ENCODE measurements at places on chromosomes 2 and 18.

DNA sequence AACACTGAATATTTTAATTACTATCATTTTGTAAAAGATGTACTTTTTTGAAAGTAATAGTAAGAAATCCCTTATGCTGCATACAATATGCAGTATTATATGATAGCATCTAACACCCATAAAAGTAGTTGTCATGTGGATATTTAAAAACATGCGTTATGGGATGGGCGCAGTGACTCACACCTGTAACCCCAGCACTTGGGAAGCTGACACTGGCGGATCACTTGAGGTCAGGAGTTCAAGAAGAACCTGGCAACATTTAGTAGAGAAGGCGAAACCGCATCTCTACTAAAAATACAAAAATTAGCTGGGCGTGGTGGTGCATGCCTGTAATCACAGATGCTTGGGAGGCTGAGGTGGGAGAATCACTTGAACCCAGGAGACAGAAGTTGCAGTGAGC, 88.9 kb downstream of the FEZ2 start:
- no peak for DNase-seq

DNA sequence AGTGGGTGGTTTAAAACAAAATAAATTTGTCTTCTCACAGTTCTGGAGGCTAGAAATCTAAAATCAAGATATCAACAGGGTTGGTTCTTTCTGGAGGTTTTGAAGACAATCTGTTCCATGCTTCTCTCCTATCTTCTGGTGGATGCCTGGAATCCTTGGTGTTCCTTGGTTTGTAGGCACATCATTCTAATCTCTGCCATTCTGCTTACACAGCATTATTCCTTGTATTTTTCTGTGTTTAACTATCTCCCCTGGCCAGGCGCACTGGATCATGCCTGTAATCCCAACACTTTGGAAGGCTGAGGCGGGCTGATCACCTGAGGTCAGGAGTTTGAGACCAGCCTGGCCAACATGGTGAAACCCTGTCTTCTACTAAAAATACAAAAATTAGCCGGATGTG, 108.1 kb downstream of the ZRANB3 start:
- no peak for DNase-seq

DNA sequence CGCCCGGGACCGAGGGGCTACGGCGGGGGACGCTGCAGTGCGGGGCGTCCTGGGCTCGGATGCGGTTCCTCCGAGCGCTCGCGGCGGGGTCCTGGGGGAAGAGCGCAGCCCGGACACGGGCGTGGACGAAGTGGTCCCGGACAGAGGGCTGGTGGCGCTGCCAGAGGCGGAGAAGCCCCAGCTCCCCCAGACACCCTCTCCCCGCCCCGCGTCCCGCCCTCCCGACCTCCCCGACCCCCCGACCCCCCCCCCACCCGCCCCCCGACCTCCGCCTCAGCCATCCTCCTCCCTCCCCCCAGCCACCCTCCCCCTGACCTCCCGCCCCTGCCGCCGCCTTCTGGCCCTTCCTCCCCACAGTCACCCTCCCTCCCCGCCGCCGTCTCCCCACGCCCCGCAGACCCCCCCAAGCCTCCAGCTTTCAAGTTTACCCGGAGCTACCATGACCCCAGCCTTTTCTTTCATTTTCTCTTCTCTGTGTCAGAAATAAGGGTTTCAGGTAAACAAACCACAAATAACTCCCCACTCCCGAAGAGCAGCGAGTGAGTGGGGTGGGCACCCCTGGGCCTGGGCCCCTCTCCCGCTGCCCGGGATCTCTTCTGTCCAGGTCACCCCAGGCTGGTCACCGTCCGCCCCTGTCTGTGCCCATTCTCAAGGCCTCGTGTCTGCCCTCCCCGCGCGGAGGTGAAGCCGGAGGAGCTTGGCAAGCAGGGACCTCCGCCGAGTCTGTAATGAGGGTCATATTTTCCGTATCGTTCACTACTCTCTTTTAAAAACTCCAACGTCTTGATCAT, 5.1 kb downstream of the NFATC1 start:
- DNase-seq: no peak

- no peak for DNase-seq
These were observed 97.2 kb upstream of the GPR45 start for GRCh38 chr2:105144152-105144940.

DNA sequence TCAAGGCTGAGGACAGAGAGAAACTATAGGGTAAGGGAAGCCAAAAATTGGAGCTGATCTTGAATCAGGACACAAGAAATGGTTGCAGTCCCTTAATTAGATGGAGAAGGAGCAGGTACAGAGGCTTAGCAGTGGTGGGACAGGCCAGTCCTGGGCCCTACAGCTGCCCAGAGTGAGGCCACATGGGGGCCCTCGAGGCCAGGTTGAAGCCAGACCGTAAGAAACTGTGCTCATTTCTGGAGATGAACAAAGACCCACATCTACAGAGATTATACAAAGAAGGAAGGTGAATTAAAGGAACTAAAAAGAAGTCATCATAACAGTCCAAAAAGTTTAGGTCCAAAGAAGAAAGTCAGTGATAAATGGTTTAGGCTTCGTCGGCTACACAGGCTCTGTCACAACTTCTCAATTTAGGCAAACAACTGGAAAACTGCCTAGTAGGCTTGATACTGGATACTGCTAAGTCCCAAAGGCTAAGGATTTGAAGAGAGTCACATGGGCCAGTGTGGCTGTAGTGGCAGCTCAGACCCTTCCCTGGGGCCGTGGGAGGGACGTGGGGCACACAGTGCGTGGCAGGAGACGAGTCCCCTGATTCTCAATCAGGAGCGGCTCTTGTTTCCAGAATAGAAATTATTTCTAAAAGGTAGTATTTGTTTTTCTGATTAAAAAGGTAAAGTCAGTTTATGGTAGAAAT, 50.4 kb upstream of the CNGA3 start:
- no peak for DNase-seq

- no peak for DNase-seq
These were observed 58.6 kb downstream of the MMADHC start for GRCh38 chr2:149528983-149529382.

DNA sequence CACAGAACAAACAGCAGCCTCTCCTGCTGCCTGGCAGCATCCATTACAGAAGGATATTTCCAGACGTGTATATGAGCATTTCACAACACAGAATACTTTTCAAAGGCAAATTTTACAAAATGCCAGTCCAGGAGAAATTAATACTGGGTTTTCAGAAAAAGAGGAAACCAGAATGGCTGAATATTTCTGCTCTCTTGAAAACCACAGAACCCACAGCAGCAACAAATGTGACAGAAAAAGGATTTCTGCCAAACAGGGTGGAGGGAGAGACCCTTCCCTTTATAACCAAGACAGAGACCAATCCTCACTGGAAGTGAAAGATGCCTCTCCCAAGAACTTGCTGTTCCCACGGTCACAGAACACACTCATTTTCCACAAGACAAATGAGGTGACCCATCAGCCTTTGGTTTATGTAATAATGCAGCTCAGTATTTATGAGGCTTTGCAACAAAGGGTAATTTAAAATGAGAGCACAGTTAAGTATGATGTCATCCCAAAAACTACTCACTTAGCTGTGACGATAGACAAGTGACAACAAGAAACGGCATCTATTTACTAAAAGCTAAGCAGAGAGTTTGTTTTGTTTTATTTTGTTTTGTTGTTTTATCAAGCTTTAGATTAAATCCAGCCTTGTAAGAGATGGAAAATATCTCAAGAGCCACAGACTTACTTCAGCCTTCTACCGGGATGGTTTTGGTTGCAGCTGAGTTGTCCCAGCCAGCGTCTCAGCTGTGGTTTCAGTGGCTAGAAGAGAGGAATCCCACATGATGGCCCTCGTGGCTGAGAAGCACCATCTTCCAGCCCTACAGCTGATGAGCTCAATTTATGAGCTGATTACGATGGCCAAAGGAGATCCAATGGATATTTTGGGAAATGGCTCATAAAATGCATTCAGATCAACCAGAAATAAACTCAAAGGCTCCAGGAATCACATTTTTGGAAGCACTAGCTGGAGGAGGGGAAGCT, 249.3 kb upstream of the AGAP1 start:
- DNase-seq: no peak

GRCh38 chr2:171794918-171795317, 99.1 kb downstream of the SLC25A12 start:
- DNase-seq: no peak

DNA sequence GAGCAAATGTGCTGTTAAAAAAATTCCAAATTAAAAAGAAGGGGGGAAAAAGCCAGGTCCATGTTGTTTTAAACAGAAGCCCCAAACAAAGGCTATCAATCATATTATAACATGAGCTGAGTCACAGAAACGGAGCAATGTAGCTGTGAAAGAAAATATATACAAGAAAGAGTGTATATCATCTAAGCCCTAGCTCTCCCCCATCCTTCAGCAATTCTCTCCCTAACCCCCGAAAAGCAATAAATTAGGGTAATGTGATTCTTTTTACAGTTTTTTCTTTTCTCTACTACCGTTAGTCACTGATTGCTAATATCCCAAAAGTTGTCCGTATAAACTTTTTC, 25.3 kb downstream of the FEZ2 start:
- no peak for DNase-seq

GRCh38 chr2:235418918-235419317, 74.9 kb upstream of the AGAP1 start:
- DNase-seq: no peak

DNA sequence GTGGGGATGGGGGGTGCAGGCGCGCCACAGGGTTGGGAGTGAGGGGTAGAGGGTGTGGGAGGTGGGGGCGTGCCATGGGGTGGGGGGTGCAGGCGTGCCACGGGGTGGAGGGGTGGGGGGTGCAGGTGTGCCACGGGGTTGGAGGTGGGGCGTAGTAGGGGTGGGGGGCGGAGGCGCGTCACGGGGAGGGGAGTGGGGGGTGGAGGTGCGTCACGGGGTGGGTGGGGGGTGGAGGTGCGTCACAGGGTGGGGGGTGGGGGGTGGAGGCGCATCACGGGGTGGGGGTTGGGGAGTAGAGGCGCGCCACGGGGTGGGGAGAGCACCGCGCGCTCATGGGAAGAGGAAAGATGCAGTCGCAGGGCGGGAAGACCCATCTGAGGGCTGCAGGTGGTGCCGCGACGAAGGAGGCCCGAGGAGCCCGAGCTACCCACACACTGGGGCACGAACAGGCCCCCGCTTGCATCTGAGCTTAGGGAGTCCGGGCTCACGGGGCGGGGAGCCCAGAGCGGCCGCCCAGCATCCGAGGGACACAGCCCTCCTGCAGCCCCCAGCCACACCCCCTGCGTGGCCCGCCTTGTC, 37.5 kb downstream of the SNED1 start:
- DNase-seq: no peak

DNA sequence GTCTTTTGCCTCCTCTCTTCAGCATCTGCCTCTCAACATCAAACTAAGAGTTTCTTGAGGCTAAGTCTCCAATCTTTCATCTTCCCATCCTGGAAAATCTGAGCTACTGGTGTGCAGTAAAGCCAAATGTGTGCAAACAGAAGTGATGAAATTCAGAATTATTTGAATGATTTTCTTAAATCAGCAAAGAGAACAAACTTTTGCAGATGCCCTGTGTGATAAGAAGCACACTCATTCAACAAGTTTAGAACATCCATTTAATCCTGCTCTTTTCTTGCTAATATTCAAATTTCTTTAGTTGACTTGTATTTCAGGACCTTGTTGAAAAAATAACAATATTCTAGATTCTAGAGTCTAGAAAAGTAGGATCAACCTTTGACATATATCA, 1374.9 kb upstream of the CELF4 start:
- DNase-seq: no peak

DNA sequence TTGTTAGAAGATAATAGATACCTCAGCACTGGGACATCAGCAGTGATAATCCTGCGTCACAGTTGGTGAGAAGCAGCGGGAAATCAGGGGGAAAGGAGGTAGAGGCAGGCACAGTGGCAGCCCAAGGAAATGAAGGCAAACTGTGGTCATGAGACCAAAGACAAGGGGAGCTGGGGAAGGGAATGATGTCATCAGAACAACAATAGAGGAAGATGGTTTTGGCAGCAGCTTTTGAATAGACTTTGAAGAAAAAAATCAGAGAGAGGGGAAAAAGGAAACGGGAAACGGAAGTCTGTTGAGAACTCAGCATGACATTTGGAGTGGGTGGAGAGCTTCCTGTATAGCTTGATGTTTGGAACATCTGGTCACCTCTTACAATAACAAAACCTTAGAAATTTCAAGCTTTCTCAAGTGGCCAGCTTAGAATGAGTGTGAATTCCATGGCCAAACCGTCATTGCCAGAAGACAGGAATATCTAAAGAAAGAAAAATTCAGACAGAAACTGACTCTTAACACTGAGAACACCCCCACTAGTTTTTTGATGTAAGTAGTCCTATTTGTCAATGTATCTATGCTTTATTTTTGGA, 18.4 kb upstream of the YES1 start:
- DNase-seq: no peak

DNA sequence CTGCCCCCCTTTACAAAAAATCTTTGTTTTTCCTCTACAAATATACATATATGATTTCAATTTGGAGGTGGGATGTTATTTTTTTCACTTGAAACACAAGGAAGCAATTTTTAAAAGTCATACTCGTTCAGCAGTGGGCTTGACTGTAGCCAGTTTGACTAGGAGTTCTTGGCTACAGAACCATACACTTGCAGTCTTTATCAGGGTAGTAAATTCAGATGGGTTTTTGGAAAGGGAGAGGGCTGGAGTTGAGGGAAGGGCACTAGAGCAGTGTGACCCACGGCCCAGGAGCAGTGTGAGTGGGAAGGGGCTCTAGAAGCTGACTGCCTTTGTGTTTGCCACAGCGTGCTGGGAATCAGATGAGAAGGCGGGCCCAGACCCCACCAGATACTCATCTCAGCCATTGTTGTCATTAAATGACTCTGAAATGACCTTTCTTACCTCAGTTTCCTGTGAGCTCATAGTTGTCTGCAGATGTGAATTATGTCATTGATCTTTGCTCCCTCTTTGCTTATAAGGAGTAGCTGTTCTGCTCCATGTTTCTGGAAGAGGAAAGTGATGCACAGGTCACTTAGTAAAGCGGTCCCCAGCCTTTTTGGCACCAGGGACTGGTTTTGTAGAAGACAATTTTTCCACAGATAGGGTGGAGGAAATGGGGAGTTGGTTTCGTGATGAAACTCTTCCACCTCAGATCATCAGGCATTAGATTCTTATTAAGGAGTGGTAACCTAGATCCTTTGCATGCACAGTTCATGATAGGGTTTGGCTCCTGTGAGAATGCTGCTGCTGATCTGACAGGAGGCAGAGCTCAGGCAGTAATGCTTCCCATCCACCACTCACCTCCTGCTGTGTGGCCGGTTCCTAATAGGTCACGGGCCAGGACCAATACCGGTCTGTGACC, 116.8 kb downstream of the SPTBN1 start:
- DNase-seq: no peak

Data from GM12864 (cell line).